HT1080 (cell line): ENCODE measurements at places on chromosomes 3 and 15.

GRCh38 chr15:91526424-91526823 lies 327.1 kb upstream of the SLCO3A1 start:
- no peak for DNase-seq

DNA sequence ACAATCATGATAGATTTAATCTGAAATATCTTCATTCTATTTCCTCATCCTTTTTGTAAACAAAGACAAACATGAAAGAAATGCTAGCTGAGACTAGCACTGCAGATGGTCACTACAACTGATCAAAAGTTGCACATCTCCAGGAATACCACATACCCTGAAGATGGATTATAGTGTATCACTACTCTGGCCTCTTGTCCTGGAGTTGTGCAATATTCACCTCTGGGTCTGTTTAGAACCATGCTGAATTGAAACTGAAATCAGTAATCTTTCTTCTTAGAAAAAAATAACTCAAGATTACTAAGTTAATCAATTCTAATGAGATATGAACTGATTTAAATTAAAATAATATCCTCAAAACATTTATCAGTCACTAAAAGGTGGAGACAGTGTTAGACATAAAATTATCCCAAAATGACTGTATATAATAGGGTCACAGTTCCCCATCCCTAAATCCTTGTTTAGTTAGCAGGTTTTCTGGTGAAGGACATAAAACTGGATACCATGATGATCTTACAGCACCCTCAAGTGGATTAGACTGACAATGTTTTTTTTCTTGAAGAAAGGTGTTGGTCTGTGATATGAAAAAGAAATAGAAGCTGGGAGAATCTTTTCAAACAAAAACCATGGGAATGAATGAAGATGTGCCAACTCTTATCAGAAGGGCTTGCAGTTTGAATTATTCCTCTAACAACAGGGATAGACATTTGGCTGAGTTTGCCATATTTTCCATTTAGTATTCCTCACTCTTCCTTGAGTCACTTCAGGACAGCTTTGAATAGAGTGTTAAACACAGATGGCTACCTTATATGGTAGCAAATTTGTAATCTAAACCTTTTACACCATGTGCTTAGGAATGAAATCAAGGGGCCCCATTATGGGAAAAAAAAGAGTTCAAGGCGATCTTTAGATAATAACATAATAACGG lies 7.1 kb upstream of the TTC14 start:
- peak; percentile 68 for DNase-seq

GRCh38 chr3:177771780-177772179 lies 574.5 kb upstream of the TBL1XR1 start:
- no peak for DNase-seq

DNA sequence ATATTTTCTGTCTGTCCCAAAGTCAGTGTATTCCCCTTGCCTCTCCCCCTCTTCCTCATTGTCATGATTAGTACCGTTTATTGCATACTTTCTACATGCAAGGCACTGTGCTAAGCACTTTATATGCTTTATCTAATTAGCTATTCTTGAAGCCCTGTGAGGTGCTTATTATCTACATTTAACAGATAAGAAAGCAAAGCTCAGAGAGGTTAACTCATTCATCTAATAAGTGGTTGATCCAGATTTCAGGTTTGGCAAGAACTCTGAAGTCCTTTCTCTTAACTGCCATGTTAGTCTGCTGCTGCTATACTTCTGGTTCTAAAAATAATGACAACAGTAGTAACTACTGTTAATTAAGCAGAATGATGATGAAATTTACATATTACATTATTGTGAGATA lies 13.5 kb downstream of the IQGAP1 start:
- no peak for DNase-seq

DNA sequence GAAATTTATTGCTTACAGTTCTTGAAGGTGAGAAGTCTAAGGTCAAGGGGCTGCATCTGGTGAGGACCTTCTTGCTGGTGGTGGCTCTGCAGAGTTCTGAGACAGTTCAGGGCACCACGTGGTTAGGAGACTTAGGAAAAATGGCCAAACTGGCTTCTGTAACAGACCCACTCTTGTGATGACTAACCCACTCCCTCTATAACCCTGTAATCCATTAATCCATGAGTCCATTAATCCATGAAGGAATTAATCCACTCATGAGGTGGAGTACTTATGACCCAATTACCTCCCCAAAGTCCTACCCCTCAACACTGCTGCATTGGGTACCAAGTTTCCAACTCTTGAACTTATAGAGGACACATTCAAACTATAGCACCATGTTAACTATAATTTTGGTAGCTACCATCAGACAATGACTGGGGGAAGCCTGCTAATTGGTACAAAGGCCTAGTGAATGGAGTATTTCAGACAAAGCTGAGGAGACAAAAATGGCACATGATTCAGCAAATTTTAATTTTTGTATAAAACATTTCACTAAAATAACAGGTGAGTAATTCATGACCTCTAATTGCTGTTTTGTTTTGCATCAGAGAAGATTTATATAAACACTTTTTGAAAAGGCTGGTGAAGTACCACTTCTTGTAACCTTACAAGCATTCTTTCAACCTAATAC lies 374.1 kb upstream of the TBL1XR1 start:
- no peak for DNase-seq

GRCh38 chr3:126442094-126442855 lies 33.4 kb downstream of the ZXDC start:
- DNase-seq, result no peak

- DNase-seq, result peak; percentile 44
Measured at GRCh38 chr3:173737167-173737808, 339.7 kb downstream of the NLGN1 start.

DNA sequence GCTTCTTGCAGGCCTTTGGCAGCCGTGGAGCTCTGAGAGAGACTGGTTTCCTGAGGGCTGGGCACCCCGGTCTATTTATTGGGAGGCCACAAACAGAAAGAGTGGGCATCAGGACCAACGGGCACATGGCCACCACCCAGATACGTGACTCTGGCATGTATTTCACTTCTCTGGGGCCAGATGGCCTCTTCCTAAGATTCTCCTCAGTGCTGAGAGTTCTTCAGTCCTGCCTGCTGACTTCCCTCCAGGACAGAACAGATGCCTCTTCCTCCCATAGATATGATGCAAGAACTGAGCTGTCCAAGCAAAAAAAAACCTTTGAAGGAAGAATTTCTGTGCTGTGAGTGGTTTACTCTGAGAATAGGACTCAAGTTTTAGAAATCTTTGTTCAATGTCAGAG lies 107.7 kb downstream of the IGF2BP2 start:
- DNase-seq, result peak; percentile 80

DNA sequence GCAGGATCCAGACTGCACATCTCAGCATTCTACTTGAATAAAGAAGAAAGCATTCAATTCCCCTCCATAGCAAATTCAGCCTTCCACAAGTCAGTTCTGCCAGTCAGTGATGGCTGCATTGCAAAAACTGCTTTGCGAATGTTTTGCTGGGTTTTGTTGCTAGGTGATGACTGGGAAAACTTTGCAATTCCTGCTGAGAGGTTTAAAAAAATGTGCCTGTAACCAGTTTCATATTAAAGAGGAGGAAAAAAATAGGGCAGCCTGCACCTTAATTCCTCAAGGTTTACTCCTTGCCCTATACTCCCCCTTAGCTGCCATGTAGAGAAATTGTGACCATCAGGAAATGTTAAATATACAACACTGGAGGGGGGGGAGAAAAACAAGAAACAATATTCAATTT lies 225.6 kb upstream of the ATP11B start:
- DNase-seq, result peak; percentile 30

GRCh38 chr15:94744080-94744793 lies 512.9 kb downstream of the MCTP2 start:
- no peak for DNase-seq

DNA sequence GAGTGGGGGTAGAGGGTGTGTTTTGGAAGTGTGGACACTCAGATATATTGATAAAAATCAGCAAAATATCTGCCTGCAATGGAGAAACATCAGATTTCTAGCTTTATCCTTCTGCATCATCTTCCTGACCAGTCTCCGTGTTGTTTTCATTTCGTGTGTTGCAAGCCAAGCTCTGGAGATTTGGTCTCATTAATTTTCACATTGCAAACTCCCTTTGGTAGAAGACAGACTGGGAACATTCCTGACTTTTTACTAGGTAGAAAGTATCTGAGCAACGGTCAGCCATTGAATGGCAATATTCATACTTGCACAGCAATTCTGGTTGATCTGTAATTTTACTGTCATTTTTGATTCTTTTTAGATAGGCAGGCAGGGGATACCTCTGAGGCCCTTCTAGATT lies 30.4 kb downstream of the FSTL1 start:
- no peak for DNase-seq

GRCh38 chr15:42385980-42386700 lies 26.8 kb downstream of the CAPN3 start:
- DNase-seq, result no peak

- DNase-seq, result no peak
Measured at GRCh38 chr3:20307383-20307782, 121.4 kb upstream of the SGO1 start.

DNA sequence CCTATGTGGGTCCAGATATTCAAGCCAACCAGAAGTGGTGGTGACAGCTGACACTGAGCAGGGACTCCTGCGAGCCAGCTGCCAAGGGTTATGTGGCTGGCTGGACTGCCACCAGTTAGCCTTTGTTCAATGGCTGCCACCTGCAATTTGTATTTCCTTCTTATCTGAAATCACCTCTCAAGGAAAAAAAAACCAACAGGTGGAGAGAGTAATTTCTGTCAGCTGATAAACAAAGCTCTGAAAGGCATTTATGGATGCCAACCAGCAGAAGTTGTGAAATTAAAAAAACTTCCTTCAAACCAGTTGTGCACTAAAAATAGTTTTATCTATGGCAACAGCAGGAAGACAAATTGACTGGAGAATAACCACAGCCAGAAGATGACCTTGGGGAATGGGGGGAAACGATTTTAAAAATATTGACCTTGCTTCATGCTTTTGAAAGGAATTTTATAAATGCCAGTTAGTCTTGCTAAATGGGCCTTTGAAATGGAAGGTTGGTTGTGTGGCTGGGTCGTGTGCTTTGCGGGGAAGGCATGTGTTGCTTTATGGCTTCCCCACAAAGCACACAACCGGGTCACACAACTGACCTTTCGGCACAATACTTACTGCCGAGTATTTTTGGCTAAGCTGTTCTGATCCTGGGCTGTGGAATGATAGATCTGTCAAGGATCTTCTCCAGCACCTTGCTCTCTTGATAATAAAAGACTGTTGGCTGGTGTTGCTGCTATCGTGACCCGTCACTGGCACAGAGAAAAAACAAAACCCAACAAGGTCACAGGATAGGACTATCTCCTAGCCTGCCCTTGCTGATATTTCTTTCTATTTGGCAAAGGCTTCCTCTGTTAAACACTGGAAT lies 3.5 kb downstream of the MYZAP start:
- no peak for DNase-seq

DNA sequence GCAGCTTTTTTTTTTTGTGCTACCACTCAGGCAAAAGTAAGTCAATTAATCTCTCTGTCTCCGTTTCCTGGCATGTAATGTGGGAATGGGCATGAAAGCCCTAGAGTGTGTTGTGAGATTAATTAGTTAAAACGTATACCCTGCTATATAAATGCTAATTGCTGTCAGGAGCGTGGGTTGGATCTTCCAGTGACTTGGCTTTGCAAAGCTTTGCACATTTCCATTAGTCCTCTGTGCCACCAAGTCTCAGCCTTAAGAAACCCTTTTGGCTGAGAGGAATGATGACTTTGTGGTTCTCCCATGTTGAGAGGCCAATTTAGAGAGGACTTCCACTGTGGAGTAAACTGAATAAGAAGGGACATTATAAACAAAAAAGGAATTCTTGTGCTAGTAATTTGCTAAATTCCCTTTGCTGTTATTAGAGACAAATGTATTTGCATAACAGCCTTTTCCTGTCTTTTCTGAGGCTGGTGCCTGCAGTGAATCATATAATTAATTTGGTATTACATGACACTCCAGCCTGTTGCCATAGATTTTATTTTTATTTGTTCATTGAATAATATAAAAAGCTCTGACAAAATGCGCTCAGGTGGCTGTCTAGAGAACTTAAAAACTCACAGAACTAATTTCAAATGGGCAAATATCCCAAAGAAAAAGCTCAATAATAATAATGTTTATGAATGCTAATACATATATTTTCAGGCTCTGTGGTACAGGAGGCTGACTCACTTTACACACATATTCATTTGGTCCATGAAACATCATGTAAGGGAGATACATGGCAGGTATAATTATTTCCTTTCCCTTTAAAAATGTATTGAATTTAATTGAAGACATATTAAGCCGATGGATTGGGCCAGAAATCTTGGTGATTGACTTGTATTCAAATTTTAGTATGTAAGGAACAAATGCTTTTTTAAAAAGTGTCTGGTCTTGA lies 82.7 kb downstream of the IL1RAP start:
- DNase-seq, result no peak

DNA sequence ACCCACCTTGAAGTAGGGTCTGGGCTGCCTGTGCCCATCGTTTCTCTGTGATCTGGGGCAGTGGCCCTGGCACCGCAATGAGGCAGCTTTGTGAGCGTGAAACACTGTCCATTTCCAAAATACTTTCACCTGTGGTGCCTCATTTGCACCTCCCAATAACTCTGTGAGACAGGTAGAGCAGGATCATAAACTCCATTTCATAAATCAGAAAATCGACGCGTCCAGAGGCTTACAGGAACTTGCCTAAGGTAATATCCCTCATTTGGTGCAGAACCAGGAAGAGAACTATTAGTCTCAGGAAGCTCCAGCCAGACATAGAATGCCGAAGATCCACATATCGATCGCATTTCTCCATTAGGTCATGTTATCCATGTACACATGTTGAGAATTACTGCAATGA lies 38.2 kb upstream of the SEMA4B start:
- DNase-seq, result no peak

GRCh38 chr3:58043933-58044332 lies 35.7 kb downstream of the FLNB start:
- no peak for DNase-seq

GRCh38 chr15:99482993-99483392 lies 82.8 kb upstream of the MEF2A start:
- no peak for DNase-seq

GRCh38 chr3:51224283-51224682 lies 160.8 kb upstream of the MANF start:
- DNase-seq, result no peak

DNA sequence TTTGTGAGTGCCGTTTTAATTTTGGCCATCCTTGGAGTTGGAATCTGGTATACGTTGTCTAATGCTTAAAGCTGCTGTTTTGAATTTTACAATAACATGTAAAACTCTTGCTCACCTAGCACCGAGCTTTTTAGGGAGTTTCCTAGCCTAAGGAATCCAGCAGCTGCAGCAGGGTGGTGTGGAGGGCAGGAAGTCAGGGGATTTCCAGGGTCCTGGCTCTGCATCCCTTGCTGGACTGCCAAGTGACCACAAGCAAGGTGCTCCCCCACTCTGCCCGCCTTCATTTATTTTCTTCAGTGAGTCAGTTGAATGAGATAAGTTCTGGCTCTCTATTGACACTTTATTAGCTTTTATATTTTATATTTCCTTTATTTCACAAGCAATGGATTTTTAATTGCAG lies 113.7 kb downstream of the ATG7 start:
- no peak for DNase-seq

GRCh38 chr3:182108371-182108770 lies 396.6 kb downstream of the SOX2 start:
- no peak for DNase-seq
